ENCODE measurements at places on chromosomes 11 and 22.

GRCh38 chr11:106156290-106156937 is 79.0 kb downstream of the AASDHPPT start:
- peak; percentile 5 for DNase-seq

GRCh38 chr11:36431429-36432092 is 78.5 kb downstream of the TRAF6 start:
- no peak for DNase-seq

- peak; percentile 43 for DNase-seq
Measured at GRCh38 chr11:13772223-13773046, 104.0 kb downstream of the FAR1 start.

DNA sequence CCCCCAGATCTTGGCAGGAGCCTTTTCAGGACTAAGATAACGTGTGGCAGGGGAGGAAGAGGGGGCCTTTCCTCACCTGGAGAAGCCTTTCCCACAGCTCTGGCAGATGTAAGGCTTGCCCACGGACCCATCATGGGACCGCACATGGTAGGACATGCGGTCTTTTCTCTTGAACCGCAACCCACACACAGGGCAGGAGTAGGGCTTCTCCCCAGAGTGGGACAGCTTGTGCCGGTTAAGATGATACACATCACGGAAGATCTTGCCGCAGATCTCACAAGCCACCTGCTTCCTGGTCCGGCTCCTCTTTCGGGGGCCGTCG is 1.9 kb downstream of the PATZ1 start:
- no peak for DNase-seq

- no peak for DNase-seq
Measured at GRCh38 chr22:36611241-36611976, 82.4 kb upstream of the EIF3D start.

DNA sequence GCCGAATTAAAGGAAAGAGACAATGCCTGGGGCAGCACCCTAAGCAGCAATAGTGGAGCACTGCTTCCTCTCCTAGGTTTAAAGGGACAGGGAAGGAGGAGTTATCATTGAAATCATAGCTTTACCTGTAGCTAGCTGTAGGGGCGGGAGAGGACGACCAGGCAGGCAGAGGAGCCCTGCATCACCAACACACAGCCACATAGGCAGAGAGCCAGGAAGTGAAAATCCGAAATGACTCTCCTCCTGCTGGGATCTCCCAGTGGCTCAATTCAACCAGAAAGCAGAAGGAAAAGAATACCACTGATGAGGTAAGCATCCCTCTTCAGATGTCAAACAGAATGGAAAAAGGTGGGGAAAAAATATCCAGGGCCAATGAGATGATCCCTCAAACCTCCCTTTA is 20.4 kb downstream of the MRGPRX4 start:
- DNase-seq, result no peak

GRCh38 chr11:6992026-6992425 is 28.1 kb downstream of the ZNF214 start:
- no peak for DNase-seq

DNA sequence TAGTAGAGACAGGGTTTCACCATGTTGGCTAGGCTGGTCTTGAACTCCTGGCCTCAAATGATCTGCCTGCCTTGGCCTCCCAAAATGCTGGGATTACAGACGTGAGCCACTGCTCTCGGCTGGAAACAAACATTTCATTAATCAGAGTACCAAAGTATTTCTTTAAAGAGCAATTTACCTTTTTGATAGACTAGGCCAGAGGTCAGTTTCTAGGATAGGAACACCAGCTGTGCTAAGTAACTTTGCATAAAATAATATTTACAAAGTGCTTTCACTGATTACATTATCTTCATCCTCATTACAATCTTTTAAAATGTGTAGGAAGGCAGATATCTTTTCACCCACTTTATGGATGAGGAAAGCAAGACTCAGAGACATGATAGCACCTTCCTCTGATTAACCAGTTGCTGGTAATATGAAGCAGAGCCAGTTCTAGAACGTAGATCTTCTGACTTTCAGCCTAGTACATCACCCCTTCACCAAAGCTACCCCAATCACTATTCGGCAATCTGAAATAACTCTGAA is 355.2 kb downstream of the SOX6 start:
- peak; percentile 40 for DNase-seq

DNA sequence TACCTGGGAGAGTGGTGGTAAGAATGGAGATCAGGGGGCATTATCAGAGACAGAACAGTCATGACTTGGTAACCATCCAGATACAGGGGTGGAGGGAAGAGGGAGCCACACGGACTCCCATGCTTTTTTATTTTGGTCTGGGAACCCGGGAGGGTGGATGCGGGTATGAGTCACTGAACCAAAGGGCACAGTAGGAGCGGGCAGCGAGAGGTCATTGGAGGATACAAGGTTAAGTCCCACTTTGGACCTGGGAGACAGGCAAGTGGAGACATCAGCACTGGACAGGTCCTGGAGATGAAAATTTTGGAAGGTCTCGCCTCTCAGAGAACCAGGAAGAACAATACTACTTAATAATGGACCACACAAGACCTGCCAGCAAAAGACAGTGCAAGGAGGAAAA is 6.7 kb downstream of the HDHD5 start:
- no peak for DNase-seq

GRCh38 chr11:134652586-134653255 is 240.7 kb upstream of the B3GAT1 start:
- DNase-seq, result no peak

GRCh38 chr22:45235101-45235777 is 5.5 kb downstream of the KIAA0930 start:
- DNase-seq, result no peak

GRCh38 chr11:119320776-119321524 is 4.0 kb upstream of the MCAM start:
- peak; percentile 82 for DNase-seq

DNA sequence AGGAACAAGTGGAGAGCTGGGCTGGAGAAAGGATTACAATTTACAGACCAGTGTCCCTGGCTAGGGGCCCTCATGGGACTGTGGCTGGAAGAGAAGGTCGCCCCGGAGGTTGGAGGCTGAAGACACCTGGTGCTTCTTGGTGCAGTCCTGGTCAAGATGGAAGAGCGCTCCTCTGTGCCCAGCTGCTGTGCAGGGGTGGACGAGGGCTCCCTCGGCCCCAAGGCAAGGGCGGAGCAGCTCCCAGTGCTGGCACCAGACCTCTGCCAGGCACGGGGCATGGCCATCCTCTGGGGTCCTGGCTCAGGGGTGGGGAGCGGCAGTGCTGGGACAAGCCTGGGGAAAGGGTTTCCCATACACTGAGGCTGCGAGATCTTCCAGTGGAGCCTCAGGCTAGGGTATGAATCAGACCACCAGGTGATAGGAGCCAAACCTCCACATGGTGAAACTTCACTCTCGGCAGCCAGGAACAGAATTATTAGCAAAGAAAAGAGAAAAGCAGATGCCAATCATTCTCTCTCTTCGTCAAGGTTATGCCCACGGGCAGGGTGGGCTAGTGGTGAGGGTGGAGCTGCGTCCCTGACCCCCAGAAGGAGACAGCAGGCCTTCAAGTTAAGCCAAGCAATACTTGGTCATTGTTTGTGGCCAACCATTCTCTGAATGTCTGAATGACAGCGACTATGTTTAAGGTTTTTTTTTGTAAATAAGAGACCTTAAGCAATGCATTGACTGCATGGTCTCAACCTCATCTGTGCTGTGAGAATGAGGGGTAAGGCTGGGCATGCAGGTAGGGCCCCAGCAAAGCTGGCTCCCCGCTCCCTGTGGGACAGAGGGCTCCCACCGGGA is 32.1 kb downstream of the PPM1F start:
- DNase-seq, result no peak

DNA sequence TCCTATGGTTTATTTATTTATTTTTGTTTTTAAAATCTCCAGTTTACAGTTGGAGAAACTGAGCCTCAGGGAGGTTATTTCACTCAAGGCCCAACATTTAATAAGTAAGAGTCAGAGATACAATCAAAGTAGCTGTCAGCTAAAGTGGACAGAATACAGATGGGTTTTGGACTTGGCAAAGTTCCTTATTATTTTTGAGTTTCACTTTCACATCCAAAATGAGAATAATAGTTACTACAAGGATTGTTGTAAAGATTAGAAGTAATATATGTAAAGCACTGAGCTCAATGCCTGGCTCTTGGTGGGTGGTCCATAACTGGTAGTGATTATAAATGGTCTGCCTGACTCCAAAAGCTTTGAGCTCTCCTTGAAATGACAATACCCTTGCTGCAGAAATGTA is 87.5 kb upstream of the SESN3 start:
- DNase-seq, result no peak

DNA sequence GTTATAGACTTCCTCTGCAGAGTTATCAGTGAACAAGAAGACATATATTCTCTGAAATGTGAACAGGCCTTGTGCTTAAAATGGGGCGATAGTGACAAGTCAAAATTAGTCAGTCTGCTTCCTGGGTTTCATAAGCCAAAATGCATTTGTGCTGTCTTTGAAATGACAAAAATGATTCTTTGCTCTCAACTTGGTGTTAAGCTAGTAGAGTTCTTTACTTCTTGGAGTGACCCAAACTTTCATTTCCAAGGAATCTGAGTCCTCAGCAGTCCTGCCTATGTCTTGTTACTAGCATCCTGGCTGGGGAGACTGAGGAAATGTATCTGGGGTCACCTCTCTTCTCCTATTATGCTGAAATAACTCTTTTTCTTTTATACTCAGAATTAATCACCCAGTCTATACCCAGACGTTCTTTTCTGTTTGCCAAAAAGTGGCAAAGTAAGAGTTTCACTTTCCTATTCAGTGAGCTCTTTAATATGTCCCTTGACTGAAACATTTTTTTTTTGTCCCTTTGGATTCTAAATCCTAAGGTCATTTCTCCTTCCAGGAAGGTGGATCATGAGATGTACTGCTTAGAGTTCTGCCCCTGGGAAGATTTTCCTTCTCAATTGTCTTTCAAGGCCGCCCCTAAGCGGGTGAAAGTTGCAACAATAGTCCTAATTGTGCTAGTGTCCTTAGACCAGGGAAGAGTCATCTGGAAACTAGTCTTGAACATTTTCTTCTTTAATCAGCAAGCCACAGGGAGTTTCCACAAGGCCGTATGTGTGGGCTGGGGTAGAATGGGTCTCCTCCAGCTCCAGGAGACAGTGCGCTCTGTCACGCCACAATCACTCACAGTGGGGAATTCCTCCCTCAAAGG is 53.0 kb upstream of the RDX start:
- DNase-seq, result no peak

DNA sequence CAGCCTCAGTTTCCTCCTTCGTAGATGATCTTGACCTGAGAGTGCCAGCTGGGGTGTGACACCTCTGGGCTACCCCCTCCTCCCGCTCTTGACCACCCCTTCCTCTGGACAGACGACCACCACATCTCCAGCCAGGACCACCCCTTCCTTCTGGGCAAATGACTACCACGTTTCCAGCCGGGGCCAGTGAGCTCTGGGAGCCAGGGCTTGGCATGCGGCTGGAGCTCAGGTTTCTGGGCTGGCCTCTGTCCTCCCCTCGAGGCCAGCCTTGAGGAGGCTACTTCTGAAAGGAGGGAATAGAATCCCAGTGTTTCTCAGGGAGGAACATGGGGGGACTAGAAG is 120.9 kb downstream of the KCNQ1OT1 start:
- no peak for DNase-seq

DNA sequence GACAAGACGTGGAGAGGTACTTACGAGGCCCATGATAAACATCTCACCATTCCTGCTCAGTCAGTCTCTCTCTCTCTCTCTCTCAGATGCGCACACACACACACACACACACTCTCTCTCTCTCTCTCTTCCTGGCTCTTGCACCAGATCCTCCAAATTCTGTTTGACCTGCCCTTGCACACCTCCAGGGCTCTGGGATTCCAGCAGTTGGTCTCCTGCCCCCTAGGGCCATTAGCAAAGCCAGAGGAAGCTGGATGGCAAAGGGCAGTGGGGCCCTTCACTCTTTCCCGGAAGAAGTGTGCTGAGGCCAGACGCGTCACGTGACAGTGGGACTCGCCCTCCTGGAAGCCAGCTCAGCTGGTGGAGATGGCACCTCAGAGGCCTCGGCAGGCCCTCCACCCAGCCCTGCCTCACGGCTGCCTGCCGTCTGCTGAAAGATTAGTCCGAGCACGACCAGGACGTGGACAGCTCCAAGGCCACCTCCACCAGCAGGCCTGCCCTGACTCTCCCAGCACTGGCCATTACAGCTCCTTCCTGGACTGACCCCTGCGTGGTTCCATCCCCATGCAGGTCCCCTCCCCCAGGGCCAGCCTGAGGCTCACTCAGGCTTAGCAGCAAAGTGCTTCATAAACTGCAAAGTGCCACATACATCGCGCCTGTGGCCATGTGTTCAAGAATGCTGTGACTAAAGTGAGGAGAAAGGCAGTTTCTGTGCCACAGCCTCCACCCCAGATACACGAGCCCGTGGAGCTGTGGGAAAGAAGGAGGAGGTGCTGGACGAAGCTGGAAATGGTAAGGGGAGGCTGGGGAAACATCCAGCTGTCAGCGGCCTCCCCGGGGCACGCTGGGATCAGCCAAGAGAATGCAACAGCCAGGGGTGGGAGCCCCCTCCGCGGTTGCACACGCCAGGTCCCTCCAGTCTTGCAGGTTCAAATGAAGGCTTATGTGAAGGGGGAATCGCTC is 3.7 kb downstream of the PDGFB start:
- no peak for DNase-seq

DNA sequence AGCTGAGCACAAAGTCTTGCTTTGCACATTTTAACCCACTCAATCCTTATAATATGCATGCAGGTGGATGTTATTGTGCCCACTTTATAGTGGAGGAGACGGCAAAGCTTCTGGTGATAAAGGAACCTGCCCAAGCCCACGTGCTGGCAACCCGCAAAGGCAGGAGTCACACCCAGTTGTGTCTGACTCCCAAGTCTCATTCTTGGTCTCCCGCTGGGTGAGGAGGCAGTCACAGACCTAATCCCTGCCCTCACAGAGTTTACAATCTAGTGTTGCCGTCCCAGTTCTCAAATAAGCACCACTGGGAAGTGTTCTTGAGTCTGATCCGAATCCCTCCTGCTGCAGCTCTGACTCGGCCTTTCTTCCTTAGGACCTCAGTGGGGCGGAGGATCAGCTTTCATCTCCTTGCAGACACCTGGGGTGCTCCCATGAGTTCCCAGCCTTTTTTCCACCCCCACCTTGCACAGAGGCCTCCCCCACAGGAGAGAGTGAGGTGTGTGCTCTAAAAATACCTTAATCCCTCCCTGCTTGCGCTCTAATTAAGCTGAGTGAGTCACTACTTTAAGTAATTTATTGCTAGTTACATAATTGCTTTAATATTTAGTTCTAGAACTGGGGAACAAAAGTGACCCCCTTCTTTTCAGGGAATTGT is 15.1 kb downstream of the PDE2A start:
- no peak for DNase-seq

- DNase-seq, result no peak
Measured at GRCh38 chr11:102368472-102368871, 21.5 kb downstream of the BIRC2 start.

- no peak for DNase-seq
Measured at GRCh38 chr11:114255289-114255688, 40.9 kb upstream of the NNMT start.

DNA sequence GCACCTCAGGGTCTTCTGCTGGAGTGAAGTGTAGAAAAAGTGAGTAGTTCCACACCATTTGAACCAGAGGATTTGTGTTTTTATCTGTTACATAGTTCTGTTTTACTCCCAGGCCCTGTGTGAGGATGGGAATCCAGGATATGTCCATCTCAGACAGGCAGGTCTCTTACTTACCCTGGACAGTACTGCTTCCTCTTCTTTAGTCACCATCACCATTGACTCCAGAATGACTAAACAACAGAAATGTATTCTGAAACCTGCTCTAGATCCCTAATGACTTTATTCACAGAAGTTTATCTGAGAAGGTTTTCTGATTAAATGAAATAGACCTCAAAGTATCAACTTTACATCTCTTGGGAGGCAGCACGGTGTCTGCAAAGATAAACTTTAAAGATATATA is 33.6 kb downstream of the CYP2R1 start:
- DNase-seq, result no peak
